ENCODE measurements at places on chromosomes 3 and 15.

- DNase-seq: no peak
Measured at GRCh38 chr3:174659511-174659910, 199.6 kb upstream of the NAALADL2 start.

DNA sequence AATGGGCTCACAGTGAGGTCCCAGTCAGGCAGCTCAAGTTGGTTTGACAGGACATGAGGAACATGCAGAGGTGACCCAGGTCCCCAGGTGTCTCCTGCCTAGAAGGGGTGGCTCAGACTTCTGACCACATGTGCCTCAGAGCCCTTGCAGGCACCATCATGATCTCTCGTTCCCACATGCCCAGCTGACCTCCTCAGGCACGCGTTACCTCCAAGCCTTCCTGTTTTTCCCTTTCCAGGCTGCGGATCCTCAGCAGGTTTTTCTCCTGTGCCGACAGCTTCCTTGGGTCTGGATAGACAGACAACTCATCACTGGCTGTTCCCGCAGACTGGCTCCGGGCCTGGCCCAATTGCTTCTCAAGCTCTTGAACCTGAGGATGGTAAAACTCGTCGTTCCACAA lies 30.4 kb downstream of the CCDC13 start:
- DNase-seq: no peak

DNA sequence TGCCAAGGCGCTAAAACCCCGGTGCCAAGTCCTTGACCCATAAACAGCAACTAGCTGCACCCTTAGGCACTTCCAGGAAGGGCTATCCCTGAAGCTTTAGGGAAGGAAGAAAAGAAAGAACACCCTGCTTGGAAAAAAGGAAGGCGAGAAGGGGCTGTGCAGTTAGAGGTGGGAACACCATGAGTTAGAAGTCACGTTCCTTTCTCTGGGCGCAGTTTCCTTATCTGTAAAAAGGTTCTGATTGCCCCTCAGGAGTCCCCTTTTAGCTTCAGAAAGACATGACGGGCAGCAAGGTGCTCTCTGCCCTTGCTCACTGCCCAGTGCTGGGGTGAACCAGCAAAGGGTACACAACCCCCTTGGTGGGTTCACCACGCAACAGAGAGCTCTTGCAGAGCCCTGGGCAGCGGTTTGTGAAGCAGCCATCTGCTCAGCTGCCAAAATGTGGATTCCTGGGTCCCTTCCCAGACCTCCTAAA lies 798 bp downstream of the GCHFR start:
- no peak for DNase-seq

DNA sequence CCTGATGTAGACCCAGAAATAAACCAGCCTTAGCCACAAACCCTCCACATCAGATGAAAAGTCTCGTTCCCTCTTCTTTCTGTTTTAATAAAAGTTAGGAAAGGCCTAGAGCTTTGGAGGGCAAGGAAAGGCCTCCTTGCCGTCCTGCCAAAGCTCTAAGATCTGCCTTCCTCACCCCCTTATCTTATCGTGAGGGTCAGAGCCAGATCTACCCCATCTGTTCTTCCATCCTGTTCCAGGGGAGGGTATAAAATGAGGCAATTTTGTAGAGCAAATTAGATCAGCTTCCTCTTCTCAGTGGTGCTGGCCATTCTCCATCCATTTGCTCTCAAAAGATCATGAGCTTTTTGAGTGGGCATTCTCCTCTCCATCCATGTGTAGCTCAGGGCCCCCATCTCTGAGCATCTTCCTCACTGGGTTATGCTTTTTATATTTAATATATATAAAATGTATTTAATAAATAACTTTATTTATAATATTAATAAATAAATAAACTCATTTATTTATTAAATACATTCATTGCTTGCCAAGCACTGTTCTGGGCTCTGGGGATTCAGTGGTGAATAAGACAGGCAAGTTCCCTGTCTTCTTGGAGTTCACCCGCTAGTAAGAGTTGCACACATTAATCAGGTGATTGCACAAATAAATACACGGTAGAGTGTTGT lies 2.0 kb upstream of the SLC24A1 start:
- DNase-seq: no peak

DNA sequence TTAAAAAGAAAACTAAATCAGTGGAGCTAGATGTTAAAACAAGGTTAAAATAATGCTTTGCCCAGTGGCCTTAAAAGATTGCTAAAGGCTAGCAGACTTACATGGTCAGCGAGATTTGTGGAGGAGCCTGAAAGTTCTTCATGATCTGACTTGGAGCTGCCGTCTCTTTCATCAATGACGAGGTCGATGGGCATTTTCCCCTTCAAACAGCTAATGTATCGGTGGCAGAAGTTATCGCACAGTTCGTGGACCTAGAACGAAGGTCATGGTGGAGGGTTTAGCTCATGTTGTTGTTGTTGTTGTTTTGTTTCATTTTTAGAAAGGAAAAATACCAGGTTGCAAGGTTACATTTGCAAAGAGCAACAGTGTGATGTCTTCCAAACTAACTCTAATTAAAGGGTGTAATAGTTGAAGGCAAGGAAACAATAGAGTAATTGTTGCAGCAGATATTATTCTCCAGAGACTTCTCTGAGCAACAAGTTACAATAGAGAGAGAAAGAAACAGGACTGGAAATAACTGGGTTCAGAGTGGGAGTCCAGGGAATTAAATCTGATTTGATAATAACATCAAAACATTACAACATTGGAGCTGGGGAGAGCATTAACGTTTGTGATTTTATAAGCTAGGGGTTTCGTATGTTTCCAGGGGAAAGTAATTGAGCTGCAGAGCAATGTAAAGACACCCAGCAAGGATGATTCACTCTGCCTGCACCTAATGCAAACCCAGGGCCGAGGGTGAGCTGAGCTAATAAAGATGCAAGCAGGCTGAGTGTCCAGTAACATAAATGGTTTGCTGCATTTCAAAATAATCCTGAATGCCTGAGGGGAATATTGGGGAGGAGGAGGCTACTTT lies 6.6 kb downstream of the MEIS2 start:
- no peak for DNase-seq

DNA sequence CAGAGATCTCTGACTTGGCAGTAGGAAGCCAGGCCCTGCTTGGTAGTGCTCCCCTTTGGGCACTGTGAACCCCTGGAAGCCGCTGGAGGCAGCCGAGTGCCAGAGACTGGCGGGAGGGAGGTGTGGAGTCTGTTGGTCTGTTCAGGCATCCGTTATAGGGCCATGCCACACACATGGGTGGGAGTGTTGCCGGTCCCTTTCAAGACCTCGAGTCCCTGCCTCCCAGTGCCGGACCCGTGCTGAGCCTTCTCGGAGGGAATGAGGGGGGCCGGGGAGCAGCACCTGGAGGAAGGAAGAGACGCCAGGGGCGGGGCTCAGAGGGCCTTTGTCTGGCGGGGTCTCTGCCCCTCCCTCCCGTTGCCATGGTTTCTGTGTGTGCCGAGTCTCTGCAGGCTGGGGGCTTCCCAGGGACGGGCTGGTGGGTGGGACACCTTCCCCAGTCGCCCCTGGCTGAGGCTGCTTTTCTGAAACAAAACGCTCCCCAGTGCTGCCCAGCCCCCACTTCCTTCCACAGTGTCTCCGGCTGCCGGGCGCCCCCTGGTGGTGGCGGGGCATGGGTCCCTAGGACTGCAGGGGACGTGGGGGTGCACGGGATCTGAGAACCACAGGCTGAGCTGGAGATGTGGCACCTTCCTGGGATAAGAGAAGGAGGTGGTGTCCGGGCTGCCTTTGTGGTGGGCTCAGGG lies 10.0 kb downstream of the GNAI2 start:
- DNase-seq: peak; percentile 87

DNA sequence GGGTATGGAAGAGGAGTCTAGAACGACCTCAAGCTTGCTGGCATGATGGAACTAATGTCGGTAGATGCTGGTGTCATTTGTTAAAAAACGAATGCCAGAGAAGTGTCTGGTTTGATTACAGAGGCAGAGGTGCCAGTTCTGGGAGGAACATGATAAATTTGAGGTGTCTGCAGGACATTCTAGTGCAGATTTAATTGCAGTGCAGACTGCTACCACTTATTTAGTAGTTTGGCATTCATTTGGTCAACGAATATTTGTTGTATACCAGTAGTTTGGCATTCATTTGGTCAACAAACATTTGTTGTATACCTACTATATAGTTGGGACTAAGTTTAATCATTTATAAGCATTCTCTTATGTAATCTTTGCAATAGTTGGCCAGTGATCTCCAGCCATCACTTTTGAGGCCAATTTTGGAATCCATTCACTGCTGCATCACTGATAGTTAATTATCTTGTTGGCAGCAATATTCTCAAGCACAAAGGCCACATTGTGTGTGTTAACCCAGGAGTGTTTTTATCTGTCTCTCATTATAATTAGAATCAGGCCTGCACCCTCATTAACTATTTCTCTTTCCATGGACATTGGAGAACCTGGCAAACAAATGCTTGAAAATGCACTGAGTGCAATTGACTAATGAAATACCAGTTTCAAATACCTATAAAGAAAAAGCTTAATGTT lies 19.5 kb upstream of the TGFBR2 start:
- no peak for DNase-seq

DNA sequence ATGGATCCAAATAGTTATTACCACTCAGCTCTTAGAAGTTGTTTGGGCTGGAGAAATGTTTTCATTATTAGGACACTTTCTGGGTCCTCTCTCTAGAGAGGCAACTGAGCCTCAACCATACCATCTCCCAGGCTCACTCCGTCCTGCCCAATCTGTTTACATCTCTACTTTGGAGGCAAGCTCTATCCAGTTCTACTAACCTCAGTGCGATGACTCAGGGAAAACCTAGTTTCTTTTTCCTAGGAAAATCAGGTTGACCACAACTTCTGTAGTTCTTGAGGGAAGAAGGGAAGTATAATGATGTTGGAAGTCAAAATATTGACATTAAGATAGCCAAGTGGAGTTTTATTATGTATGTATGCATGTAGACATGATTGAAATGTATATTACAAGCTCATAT lies 40.4 kb downstream of the LPP start:
- no peak for DNase-seq

DNA sequence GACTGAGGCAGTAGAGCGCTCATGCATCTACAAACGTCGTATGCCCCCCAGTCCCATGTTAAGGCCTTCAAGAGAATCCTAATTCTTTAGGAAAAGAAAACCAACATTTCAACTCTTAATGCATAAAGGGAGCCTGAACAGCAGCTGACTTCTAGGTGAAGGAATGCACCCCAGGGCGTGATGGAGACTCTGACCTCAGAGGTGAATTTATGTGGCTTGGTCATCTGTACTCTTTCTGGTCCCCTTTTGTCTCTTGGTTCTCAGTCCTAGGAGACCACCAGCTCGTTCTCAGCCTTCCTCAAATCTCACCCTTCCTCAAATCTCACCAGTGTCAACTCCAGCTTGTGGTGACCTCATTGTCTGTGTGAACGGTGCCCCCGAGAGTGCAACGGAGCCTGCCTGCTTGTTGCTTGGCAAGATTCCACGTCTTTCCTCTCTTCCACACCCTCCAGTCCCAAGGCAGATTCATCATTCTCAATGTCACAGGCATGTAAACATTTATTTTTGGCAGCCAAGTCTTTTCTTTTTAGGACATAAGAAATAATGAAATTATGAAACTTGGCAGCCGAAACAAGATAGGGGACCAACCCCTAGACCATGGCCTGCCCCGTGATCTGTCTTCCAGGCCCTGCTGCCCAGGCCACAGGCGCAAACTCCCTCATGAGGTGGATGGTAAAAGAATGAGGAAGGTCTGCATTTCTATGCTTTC lies 166.2 kb downstream of the ADAMTS17 start:
- no peak for DNase-seq

GRCh38 chr15:71874245-71874644 lies 63.9 kb downstream of the NR2E3 start:
- DNase-seq: no peak

DNA sequence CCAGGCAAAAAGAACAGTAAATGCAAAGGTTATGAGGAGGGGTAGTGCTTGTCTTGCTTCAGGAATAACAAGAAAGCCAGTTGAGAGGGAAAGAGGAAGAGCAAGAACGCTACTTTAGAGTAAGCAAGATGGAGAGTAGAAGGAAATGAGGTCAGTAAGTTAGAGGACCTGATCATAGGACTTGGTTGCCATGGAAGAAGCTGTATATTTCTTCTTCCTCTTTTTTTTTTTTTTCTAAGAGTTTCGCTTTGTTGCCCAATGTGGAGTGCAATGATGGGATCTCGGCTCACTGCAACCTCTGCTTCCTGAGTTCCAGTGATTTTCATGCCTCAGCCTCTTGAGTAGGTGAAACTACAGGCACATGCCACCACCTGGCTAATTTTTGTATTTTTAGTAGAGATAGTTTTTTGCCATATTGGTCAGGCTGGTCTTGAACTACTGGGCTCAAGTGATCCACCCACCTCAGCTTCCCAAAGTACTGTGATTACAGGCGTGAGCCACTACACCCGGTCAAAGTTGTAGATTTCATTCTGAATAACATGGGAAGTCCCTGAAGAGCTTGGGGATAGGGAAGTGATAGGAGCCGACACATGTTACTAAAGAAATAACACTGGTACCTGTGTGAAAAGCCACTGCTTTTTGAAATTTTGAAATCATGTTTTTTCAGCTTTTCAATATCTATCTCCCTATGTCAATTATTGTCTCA lies 527.9 kb upstream of the NAALADL2 start:
- DNase-seq: no peak

- DNase-seq: no peak
Measured at GRCh38 chr3:10527295-10528001, 22.1 kb upstream of the ATP2B2 start.

GRCh38 chr15:62549345-62549970 lies 384.4 kb upstream of the C2CD4B start:
- DNase-seq: no peak

DNA sequence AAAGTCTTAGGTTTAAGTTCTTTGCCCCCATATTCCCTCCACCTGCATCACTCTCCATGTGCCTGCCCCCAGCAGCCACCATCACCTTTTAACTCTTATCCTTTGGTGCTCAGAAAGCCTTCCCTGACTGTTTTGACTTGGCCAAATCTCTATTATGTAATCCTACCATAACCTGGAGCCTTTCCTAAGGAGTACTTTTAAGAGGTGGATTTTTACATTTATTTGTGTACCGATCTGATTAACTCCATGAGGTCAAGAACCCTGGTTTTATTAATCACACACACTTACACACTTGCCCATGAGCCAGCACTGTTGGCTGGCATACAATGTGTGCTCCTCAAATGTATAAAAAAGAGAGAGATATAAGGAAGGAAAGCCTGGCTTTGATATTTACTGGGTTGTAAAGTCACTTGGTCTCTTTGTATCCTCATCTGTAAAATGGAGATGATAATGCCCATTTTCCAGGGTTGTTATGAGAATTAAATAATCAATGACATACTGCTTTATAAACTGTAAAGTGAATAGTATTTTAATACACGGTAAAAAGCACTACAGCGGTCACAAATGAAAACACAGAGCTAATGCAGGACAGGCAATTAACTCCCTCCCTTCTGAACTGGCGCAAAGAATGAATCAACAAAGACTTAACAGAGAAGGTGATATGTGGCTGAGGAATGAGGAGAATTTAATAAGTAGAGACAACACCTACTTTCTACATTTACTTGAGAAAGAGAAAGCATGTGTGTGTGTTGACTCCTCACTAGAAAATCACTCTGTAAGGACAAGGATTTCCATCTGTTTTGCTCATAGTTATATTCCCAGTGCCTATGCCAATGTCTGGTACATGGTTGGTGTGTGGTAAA lies 45.4 kb downstream of the ATP13A4 start:
- no peak for DNase-seq

GRCh38 chr3:30501526-30501925 lies 104.9 kb upstream of the TGFBR2 start:
- DNase-seq: no peak

All from T-helper 2 cell (primary cell).